ENCODE measurements at places on chromosomes 5 and 9. TPM values are rescaled to one million over a fixed set of nuclear protein-coding genes. Genes with fewer than 3 reads are reported as not detected.

DNA sequence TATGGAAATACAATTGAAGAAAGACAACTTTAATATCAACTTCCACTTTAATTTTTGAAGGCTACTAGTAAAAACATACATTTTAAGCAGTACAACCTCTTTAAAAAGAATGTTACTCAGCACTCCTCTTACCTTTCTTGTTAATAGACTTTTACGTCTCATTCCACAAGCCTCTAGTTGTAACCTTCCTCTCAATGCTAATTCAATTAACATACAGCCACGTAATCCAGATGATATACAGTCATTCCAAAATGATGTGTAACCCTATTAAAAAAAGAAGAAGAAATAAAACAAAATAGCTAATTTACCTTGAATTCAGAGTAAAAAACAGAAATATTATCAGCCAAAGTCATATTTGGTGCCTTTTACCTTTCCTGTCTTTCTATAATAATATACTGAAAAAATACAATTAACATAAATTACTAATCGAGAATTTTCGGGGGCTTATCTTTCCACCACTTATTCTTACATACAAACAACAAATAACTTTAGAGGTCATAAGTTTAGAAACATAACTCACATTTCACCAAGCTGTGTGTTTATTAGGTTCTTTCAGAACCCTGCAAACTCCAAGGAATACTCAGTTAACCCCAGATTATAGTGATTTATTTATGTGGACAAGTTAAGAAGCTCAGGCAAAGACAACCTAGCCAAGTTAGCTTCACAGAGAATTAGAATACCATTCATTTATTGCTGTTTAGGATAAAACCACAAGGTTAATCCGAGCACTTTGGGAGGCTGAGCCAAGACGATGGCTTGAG, 30.3 kb downstream of the GOLPH3 start:
- DNase-seq = no peak

DNA sequence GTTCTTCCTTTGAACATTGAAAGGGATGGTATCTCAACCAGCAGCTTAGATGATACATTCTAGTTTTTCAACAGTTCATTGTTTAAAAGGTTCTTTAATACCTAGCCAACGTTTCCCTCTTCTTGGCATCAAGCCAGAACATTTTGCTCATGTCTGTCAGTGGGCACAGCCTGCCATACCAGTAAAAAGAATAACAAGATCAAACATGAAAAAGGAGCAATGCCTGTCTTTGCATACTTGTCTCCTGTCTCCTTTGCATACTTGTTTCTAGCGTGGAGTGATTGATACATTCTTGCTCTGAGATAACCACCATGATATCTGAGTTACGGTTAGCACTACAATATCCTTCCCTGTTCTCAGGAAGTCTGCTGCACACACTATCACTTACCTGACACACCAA, 248.6 kb upstream of the DAPK1 start:
- DNase-seq = no peak

- DNase-seq = no peak
These were observed 120.7 kb upstream of the MVB12B start for GRCh38 chr9:126205845-126206498.

GRCh38 chr5:143800715-143801114, 11.2 kb upstream of the HMHB1 start:
- no peak for DNase-seq

Gene GABRA1
- total RNA-seq = not detected

Gene SOHLH1
- not detected for total RNA-seq

GRCh38 chr9:33619666-33620404, 95.8 kb downstream of the ANKRD18B start:
- no peak for DNase-seq

Gene NUTM2G
- total RNA-seq = not detected

Gene CYLC2
- total RNA-seq = not detected

DNA sequence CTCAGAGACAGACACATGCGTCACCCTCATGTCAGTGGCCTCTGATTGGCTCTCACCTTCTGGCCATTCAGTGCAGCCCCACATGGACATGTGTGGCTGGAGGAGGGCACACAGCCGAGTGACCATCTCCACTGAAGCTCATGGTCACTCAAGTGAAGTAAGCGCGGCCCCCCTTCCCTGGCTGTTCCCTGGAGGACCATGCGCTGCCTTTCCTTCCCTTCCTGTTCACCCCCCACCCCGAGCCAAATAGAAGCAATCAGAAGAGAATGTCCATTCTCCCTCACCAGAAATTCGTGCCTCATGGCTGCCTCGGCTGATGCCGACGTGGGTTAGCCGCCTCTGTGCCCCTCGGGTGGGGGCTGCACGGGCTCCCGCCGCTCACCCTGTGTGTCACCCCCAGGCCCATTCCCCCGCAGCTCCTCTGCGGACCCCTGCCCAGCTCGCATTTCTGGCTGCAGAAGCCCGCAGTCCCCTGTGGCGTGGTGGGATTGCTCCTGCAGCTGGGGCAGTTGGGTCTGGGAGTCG, 12.5 kb upstream of the COL5A1 start:
- no peak for DNase-seq

DNA sequence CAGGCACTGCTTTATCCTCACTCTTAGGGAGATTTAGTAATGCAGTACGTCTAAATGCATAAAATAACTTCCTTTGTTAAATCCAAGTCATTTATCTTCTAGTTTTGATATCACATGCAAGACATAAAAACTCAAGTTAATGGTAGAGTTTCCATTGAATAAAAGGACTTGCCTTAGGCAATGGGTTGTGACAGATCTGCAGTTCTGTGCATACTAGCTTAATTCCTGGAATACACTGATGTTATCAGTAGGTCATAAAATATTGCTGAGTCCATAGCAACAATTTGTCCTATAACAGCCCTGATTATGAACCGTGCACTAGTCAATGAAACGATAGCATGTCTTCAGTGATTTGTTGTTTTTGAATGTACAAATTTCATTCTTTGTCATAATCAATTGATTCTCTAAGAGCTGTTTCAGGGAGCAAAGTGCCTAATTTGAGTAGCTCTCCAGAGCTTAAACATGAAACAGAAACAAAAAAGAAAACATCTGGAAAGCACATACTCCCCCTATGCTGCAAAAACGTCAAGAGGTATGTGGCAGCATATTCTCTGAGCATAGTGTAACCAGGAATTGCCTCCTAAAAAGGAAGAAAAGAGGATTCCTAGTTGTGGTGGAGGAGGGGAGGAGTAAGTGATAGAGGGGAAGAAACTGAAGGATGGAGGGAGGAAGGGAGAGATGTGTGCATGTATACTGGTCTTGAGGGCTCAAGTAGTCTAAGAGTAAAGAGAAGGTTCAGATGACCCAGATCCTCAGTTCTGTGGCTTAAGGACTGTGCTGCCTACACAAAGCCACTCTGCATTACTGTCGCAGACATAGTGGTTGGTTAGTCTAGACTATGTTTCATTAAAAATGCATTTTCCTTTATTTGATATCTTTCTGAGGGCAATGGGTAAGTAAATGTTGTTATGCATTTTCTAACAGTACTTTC, 589.2 kb downstream of the PRR16 start:
- no peak for DNase-seq

DNA sequence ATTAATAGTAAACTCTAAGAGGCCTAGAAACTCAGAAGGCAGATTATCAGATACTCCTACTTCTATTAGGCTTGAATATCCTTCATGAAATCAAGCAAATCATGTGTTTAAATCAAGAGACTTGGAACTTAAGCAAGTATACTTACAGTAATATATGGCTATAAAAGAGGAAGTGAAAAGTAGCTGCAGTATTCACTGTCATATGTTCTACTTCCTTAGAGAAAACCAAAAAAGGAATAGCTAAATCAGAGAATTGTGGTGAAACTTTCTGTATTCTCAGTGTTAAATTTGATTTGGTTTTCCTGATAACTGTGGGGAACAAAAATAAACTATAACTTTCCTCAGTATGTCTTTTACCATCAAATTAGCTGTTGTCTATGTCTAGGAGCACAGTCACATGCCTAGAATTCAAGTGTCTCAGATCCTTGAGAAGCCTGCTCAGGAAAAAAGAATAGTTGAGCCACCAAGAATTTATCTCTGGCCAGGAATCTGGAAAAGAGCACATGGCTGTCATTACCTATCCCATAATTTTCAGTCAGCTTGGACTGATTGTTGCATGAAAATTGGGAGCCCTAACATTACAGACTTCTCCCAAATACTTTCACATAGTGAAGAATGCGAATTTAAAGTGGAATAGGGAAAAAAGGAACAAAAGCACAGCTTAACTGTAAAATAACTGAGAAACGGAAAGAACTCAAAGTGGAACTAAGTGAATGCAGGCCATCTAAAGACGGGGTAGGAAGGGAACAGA, 1.7 kb downstream of the FKBP15 start:
- DNase-seq = no peak

DNA sequence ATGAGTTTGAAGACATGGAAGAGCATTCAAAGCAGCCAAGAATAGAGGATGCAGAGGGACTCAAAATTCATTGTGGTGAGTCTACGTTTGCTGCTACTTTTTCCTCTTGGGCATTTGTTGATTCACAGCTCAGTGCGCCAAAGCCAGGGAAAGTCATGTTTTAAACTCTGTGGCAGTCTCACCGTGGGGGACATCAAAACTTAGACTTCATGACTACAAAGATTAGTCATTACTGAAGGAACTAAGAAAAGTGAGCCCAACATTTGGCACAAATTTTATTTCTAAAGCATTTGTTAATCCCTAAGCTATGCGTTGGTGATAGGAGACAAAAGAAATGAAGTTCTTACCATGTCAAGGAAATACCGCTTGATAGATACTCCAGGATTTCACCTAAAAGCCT, 73.7 kb upstream of the MTAP start:
- no peak for DNase-seq

Gene C5
- total RNA-seq = 1.1 TPM

- DNase-seq = no peak
These were observed 351.7 kb downstream of the ARRDC3 start for GRCh38 chr5:91031402-91031752.

DNA sequence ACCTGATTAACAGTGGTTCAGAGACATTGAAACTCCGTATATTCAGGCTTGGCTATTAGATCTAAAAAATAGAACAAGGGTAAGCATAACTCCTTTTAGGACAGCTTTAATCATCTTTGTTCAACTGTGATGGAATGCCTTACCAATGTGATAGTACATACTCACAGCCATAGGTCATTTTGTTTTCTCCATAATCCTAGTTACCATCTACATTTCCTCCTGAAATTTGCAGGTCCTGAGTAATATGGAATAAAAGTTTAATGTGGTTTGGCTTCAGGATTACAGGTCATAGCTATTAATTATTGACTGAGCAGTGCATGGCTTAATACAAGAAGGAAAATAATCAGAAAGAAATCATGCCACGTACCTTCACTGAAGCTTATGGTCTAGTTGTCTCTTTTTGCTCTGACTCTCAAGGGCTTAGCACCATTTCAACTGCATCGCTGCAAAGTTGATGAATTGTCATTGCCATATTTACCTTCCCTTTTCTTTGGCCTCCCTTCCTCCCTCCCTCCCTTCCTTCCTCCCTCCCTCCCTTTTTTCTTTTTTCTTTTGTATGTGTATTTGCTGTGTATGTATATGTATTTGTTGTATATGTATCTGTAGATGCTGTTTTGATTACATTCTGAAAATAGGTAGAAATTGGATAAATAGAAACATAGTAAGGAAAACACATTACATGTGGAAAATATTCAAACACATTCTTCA, 250.9 kb upstream of the ZNF608 start:
- no peak for DNase-seq

Gene ANKRD33B
- 32.7 TPM for total RNA-seq

DNA sequence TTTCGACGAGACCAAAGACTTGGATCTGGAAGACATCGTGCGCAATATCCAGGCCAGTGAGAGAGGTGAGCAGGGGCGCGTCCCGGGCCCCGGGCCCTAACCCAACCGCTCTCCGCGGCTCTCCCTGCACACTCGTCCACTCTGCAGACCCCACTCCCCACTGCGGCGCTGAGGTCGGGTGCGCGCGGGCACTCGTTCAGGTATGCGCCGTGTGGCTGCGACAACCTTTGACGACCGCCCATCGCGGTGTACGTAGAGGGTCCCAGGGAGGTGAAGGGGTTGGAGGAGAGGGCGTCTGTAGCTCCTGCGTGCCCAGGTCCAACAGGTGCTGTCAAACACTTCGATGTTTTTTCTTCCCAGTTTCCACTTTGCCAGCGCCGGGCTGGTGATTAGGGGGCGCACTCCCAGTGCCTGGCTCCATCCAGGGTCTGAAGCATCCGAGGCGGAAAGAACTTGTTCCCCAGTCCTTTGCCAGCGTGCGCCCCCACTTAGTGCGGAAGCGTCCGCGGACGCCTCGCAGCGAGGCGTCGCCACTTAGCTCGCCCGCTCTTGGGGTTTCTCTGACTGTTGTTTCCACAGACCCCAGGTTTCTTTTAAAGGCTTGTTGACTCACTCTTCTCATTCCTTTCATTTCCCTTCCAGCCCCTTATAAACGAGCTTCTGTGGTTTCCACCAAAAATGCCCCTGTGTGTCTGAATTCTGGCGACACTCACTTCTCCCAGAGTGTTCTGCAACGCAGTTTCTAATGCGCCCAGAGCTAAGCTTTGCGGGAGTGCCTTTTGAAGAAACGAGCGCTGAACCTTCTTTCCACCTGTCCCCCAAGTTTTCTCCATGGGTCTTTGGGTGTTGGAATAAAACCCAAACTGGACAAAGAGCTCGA, 1.6 kb downstream of the NPR3 start:
- DNase-seq = no peak

GRCh38 chr9:7542126-7542525, 257.5 kb downstream of the DMAC1 start:
- no peak for DNase-seq

GRCh38 chr5:94094793-94095441, 353.5 kb upstream of the POU5F2 start:
- no peak for DNase-seq

DNA sequence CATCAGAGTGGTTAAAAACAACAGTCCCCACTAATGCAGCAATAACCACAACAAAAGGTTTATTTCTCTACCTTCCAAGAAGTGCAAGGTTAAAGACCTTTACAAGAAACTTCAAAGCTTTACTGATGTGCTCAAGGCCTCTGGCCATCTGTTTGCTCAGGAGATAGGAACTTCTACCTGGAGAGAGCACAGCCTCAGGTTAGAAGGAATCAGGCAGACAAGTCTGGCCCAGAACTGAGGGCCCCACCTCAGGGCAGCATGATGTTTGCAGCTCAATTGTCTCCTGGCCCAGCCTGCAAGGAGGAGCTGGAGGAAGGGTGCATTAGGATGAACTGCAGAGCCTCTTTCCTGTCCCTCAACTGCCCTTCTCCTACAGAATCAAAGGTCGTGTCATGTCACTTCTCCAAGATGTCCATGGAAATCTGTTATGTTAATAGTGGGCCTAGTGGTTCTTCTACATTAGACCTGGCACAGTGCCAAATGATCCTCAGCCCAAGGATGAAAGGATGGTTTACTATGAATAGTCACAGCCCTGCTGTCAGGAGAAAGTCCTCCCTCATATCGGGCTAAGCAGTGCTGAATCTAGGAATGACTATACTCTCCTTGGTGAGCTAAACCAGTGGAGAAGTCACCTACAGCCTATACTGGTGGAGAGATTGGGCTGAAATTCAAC, 98.9 kb upstream of the NTRK2 start:
- no peak for DNase-seq

GRCh38 chr9:110048976-110049698, 158.8 kb downstream of the C9orf152 start:
- DNase-seq = no peak

- DNase-seq = no peak
These were observed 10.7 kb downstream of the LYSMD3 start for GRCh38 chr5:90518661-90519060.

GRCh38 chr5:106418196-106418595, 1252.5 kb downstream of the EFNA5 start:
- DNase-seq = no peak

- no peak for DNase-seq
These were observed 390.7 kb upstream of the PIK3R1 start for GRCh38 chr5:67824852-67825251.

Gene ADRA1B
- total RNA-seq = not detected

Gene PCDHGA10
- 0.20 TPM for total RNA-seq

Measured in CD8-positive, alpha-beta memory T cell (primary cell).